ENCODE measurements at places on chromosomes 13 and 19.

- no peak for DNase-seq
Observed at GRCh38 chr13:94093652-94094315, 385.7 kb downstream of the DCT start.

DNA sequence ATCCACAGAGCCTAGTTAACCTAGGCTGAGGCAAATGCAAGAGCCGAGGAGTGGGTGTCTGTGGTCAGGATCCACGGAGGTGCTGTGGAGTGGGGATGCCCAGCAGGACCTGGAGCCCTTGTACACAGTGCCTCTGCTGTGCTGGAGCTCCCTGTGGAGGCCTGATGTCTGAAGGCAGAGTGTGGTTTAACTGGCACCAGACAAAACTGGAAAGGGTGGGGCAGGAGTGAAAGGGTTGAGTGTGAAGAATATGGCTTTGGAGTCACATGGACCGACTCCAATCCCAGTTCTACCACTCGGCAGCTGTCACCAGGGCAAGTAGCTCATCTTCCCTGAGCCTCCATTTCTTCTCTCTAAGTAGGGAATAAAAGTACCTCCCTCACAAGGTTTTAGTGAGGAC, 60.3 kb upstream of the GPR12 start:
- no peak for DNase-seq

DNA sequence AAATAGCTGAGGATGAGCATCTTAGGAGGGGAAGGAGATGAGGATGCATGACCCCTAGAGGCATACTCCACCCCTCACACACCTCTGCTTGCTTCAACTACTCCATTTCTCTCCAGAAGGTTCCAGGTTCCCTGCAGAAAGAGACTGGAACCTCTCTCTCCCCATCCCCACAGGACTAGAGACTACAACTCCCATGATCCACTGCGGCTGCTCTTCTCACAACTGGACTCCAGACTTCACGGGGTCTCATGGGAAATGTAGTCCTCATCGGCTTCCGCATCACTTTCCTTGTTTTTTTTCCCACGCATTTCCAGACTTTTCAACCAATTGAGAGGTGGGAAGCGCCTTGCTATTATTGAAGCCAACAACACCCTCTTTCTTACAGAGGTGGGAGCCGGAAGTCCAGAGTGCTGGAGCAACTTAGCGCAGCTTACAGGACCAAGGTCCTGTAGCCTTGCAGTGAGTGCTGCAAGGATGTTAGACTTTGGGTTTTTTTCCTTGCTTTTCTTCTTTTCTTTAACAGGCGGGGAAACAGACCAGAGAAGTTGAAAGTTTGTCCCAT, 13.9 kb upstream of the CACNG6 start:
- peak; percentile 92 for DNase-seq

DNA sequence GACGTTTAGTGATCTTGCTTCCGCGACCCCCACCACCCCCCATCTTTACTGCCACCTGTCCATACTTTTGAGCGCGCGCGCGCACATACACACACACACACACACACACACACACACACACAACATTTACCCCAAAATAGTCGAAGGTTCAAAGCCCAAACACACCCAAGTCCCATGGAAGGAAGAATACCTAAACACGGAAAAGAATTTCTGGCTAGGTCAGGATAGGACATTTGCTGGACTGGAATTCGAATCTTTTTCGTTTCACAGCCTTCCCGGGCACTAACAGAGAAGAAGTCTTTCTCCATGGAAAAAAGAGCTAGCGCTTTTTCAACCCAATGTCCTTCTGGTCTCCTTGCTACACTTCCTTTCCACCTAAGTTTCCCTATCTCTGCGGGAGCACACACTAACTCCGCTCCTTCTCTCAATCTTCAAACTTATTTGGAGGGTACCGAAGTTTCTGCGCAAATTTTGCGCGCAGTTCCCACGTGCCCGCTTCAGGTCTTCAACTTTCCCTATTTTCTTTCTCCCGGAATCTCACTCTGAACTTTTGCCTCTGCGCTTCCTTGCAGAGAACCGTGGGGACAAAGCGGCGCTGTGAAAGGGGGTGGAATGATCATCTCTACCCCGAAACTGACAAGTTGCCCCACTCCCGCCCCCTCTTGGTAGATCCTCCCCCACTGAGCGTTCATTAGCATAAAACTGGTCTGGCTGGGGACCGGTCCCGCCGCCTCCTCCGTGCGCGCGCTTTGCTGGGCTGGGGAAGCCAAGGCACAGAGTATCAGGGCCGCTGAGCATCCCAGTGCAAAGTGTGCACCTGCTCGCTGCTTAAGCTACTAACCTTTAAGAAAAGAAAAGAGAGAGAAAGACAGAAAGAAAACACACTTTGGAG, 2.7 kb downstream of the DACH1 start:
- peak; percentile 55 for DNase-seq

DNA sequence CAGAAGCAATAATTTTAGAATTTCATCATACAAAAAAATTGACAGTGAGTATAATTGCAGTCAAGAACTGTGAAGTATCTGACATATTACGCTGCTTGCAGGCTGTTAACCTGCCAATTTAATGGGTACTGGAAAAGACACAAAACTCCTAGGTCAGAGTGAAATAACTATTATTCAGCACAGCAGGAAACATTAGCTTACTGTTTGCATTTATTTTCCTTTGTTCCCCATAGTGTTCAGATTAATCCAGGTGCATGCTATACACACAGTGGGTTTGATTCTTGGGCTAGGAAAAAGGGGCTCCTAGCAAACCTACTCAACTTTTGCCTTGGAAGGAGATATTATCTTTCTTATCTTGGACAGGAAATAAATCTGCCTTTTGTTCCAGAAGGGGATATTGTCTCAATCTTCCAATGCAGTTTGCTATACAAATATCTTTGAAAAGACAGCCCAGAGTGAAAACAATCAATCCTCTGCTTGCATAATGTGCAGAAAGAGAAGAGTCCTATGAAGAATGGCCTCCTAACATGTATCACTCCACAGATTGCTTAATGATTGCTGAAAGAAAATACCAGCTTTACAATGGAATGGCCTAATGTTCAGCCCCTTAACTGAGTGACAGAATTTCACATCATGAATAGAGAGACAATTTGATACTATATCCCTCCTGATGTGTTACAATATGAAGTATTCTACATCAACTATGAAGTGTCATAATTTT, 443.4 kb downstream of the TBC1D4 start:
- DNase-seq: no peak

DNA sequence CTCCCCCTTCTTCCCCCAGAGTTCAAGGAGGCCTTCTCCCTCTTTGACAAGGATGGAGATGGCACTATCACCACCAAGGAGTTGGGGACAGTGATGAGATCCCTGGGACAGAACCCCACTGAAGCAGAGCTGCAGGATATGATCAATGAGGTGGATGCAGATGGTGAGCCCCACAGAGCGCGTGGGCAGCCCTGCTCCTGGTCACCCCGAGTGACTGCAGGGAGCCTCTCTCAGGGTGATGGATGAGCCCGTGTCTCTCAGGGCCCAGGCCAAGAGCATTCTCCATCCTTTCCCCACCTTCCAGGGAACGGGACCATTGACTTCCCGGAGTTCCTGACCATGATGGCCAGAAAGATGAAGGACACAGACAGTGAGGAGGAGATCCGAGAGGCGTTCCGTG, 7.0 kb downstream of the CALM3 start:
- no peak for DNase-seq

- DNase-seq: no peak
Observed at GRCh38 chr13:112802802-112803195, 113.0 kb downstream of the ATP11A start.

DNA sequence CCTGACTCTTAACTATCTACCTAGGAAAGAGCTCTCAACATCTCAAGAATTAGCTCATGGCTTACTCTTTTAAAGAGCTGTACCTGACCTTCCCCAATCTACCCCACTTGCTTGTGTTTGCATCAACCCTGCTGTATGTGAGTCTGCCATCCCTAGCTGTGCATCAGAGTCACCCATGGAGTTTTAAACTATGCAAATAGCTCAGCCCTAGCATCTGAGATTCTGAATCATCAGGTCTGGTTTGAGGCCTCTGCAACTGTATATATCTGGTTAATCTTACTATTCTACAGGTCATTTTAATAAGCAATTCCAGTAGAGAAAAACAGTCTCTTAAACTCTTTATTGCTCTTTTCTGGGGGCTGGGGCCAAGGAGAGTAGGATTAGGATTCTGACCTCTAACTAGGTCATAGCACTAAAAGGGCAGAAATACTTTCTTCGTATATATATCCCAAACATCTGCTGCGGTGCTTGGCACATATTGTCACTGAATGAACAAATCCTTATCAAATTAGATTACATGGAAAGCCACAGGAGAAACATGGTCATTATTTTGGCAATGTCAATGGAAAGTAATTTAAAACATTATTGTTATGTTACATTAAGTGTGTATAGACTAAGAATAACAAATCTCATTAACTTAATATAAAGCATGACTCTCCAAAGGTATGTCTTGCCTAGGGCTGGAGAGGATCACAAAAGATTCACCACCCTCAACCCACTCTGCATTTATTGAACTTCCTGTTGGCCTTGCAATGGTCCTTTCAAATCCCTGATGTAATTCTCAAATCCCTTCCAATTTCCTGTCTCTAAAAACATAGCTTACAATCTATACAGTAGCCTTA, 232.2 kb downstream of the DACH1 start:
- DNase-seq: no peak

DNA sequence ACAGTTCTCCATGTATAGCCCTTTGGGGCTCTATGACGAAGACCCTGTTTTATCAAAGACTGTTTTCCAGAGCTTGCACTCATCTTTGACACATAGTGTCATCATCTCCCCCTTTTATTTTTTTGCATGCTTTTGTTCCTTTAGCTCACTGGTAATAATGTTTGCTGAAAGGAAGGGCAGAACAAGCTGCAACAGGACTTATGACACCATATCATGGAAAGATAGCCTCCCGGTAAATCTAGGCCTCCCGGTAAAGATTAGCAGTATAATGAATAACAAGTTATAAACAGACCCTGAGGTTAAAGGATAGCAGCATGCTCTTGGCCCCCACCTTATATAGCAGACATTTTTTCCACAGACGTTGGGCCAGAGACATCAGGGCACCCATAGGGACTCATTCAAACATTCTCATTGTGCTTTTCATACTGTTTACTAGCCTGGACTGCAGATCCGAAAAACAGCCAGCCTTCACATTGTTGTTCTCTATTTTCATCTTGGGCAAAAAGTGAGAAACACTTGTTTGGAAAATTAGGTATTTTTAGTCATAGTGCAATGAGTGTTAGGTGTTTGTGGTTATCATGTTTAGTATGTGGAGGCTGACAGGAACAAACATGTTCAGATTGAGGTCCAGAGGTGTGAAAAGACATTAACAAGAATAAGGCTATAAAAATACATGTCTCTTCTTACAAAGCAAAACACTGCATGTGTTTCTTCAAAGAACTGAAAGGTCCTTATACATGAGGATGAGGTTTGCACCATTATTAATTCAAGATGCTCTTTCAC, 136.9 kb upstream of the SPRY2 start:
- DNase-seq: no peak

- no peak for DNase-seq
Observed at GRCh38 chr13:94309576-94309975, 169.9 kb downstream of the DCT start.

GRCh38 chr19:29211562-29212355, 1.2 kb downstream of the UQCRFS1 start:
- no peak for DNase-seq

- DNase-seq: no peak
Observed at GRCh38 chr19:43425567-43426392, 11.1 kb downstream of the TEX101 start.

Measured in H9 (cell line).